ENCODE measurements at places on chromosomes 1 and 21.
A peak's percentile ranks its signal among the peaks of the same experiment; 100 is the strongest.

DNA sequence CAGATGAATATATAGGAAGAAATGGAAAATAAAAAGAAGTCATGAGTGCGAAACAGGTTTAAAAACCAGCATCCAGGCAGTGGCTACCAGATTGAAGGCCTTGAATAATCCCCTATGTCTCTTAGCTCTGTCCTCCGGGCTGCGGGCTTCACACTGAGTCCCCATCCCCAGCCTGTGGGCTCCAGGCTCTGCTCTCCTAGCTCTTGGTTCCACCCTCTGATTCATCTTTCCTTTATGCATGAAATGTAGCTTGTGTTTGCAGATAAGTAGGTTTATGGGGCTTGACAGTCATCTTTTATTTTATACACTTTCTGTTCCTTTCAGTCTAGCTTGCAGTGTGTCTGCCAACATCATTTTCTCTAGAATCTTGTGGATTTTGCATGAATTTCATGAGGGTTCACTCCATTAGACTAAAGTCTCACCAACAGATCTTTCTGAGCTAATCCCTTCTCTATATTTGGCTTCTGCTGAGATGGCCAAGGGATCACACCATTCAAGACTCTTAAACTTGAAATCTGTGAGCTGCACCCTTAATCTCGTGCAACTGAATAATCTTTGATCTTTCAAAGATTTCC is 174.5 kb downstream of the PLPPR4 start:
- no peak for DNase-seq

GRCh38 chr1:234987415-234988154 is 141.1 kb downstream of the TOMM20 start:
- peak; percentile 74 for DNase-seq

DNA sequence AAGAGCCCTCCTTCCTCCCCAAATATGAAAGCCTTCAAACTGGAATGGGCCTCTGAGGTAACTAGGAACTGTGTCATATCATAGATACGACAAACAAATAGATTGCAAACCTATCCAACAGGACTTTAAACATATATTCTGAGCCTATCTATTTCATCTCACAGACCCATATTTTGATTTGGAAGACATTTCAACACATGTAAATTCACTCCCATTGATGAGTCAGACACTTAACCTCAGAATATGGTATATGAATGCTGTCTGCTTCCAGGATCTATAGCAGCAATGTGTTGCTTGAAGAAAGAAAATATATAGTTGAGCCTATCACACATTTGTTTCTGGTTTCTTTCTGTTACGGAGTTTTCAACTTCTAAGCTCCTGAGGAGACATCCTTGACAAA is 221.9 kb upstream of the SAMSN1 start:
- no peak for DNase-seq

DNA sequence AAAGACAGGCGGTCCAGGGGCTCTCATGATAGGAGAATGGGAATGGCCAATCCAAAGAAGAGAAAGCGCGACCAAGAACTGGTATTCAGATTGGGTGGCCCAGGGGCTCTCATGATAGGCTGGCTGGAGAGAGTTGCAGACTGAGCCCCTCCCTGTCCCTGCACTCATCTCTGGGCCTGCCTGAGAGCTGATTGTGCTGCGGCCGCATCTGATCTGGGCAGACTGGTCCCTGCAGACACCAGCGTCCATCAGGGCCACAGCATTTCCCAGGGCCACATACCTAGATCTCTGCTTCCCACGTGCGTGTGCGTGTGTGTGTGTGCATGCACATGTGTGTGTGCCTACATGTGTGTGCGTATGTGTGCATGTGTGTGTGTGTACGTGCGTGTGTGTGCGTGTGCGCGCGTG is 30.4 kb upstream of the MAN1C1 start:
- no peak for DNase-seq

- DNase-seq, result no peak
These were observed 24.8 kb downstream of the CNST start for GRCh38 chr1:246591047-246591446.

Data from psoas muscle (tissue), 8 donors.